ENCODE measurements at places on chromosomes 1 and 21.

DNA sequence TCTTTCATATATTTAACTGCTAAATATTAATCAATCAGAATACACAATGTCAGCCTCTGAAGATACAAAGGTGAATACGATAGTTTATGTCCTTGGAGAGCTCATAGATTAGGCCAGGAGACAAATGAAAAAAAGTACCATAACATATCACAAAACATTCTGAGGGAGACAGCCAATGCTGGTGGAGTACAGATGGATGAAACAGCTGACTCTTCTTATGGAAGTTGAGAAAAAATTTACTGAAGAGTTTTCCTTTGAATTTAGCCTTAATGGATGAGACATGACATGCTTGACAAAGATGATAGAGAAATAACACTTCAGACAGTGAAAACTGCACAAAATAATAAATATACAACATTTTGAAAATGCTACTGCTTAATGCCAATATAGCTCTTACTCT, 193.5 kb downstream of the PDE4B start:
- DNase-seq, result no peak

DNA sequence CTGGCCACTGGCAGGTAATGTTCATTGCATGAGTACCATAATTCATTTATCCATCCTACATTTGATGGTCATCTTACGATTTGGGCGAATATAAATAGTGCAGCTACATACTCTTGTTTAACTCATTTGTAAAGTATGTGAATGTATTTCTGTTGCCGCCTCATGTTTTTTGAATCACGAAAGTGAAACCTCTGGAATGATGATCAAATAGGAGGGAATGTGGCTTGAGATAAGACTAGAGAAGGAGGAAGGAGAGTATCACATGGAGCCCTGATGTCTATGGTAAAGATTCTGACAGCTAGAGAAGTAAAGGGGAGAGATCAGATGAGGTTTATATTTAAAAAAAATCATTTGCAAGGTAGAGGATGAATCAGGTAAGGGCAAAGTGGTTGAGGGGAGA, 8.0 kb downstream of the MRPS14 start:
- no peak for DNase-seq

DNA sequence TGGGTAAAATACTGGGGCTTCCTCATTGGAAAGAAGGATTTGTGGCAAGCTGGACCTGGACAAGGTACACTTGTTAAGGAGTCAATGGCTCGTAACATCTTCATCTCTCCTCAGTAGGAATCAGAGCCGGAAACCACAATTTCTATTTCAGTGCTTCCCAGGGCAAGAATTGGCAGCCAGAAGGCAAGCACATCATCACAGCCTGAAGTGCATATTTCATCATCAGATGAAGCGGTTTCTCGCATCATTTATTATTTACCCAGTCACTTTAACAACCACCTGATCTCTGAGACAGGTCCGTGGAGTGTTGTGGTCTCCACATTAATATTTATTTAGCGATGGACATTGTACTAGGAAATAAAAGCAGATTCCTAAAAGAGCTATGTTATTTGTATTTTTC, 55.0 kb downstream of the KCNJ15 start:
- no peak for DNase-seq

- no peak for DNase-seq
Measured at GRCh38 chr1:53068314-53069099, 6.5 kb downstream of the PODN start.

DNA sequence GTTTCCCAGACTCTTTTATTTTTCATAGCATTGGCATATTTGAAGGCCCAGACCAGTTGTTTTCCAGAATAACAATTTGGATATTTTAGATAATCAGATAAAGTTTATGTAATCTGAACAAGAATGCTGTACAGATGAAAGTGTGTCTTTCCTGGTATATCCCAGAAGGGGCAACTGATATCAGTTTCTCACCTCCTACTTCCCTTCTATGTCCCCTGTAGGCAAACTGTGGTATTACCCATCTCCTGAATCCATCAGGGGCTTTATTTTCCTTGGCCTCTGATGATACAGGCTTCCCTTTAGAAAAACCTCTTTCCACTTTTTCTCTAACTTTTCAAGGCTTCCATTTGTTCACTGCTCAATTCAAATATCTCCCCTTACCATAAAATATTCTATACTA, 87.5 kb upstream of the RGS1 start:
- DNase-seq, result no peak

GRCh38 chr1:190739926-190740325, 262.3 kb upstream of the BRINP3 start:
- no peak for DNase-seq

DNA sequence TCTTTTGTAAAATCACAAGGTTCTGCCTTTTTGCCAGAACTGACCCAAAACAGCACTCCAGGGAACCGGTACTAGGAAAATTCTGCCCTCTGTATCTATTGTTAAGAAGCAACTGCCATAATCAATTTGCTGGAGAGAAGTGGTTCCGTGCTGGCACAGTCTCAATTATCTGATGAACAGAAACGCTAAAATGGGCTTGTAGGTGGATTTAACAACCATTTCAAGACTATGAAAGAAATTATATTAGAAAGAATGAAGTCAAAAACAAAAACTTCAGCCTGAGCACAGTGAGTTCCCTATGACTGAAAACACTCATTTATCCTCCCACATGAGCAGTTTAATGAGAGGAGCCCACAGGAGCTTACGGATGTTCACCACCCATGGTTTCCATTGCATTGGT, 4.4 kb downstream of the JAM2 start:
- no peak for DNase-seq

DNA sequence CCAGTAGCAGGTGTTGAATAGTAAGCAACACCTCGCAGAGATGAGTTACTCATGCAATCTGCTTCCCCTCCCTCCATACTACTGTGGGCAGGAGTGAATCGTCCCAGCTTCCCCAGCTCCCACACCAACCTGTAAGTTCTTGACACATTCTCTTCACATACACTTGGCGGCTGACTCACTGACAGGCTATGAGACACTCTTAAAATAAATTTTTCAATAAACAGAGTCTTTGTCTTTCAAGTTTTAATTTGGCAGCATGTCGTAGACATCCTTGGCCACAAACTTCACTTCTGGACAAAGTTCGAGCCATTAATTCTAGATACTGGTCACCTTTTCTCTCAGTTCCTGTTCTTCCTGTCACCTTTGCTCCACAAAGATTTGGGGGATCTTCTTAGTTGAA, 290.7 kb downstream of the TM2D1 start:
- DNase-seq, result no peak

DNA sequence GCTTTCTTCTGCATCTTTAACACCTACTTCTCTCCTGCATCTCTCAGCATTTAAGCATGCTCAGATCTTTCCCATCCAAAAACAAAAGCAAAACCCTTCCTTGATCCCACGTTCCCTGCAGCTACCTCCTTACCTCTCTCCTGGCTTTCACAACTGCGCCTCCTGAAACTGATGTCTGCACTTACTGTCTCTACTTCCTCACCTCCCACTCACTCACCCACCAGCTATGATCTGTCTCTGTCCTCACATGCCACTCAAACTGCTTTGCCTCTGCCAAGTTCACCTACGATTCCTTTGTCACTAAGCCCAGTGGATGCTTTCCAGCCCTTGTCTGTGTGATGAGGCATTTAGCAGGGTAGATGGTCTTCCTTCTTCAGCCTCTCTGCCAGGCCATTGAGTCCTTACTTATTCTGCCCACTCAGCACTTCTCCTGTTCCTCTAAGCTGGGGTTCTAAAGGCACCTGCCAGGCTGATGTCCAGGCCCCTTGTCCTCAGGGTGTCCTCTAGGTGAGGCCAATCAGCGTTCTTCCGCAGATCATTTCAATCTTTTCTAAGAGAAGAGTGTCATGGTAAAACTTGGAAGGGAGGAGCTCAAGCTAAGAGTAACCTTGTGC, 10.0 kb upstream of the GJB3 start:
- no peak for DNase-seq

GRCh38 chr1:232786845-232787455, 18.3 kb upstream of the MAP10 start:
- no peak for DNase-seq

- DNase-seq, result no peak
Measured at GRCh38 chr1:41493117-41493536, 8.6 kb upstream of the EDN2 start.

- no peak for DNase-seq
Measured at GRCh38 chr21:30695956-30696355, 22.6 kb downstream of the KRTAP21-3 start.

DNA sequence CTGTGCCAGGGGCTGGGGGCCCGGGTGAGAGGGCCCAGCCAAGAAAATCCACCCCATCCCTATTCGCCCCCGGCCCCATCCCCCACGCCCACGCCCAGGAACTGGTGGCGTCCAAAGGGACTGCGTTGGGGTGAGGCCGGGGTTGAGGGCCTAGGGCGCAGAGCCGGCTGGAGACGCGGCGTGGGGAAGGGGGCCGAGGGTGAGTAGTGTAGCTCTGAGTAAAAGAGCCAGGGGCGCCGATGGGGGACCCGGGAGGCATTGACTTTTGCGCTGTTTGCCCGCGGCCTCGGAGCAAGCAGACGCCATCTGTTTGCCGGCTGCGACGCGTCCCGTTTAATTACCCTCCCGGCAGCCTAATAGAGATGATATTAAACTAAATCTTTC, 3.5 kb upstream of the DMRTA2 start:
- DNase-seq, result no peak

DNA sequence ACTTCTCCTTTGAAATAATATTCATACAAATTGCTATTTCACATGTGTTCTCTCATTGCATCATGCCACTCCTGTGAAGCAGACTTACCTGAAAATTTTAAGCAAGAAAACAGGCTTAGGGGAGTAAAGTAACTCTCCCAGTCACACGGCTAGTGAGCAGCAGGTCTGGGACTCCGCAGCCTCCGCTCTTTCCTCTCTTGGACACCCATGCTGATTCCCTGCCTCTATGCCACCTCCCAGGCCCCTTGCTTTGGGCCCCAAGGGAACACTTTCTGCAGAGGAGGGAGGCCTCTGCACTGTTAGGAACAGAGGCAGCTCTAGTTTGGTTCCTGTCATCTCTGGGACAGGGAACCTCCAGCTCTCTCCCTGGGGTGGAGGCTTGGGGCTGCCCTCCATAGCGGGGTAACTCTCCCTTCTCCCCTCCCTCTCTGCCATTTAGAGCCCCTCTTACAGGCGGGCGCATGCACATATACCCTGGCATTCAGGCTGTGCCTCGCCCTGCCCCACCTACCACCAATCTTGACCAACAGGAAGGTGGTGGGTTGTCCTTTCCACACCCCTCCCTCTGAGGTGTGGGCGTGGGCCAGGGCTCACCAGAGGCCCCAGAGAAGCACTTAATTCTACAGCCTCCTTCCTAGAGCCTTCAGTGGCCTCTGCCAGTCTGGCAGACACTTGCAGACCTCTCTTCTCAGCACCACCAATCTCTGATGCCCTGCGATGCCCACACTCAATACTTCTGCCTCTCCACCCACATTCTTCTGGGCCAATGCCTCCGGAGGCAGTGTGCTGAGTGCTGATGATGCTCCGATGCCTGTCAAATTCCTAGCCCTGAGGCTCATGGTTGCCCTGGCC, at the start of gene RXFP4:
RXFP4 (plus strand) TSS at position 646 of the 852 bp plus-strand sequence; CDS start at position 718, 72 bp downstream.
- no peak for DNase-seq

DNA sequence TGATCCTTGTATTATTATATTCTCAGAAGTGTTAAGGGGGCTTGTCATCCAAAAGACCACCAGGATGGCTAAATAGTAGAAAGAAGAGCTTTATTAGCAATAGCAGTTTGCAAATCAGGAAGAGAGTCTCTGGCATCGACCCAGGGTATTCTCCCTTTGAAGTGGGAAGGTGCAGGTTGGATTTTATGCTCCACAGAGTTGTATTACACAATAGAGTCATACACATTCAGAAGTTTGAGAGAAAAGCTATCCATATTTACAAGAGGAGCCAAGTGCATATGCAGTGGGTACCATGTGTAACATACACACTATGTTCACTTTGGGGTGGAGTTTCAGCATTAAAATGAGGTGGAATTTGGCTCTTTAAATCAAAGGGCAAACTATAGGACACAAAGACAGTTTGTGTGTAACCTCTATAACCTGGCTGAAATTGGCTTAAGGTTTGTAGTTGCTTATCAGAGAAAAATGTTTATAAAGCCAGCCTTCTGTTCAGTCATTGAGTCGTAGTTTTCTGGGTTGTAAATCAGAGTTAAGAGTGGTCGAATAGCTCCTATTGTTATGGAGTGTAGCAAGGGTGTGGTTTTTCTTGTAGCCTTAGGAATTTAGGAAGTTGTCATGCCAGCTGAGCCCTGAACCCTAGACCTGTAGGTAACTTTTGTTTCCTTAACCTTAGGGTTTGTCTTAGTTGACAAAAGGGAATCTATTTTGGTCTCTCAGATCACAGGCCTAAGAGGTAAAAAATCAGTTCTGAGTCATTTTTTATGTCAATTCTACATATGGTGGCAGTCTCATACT, 125.3 kb downstream of the DNM3 start:
- DNase-seq, result no peak

DNA sequence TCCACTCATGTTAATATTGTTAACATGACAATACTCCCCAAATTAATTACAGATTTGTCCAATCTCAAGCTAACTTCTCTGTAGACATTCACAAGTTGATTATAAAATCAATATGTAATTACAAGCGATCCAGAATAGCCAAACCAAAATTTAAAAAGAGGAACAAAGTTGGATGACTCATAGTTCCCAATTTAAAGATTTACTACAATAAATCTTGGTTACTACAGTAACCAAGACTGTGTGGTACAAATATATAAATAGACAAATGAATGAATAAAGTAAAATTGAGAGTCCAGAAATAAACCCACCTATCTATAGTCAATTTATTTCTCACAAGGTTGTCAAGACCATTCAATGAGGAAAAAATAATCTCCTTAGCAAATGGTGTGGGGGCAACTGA, 7.1 kb upstream of the KRTAP10-4 start:
- no peak for DNase-seq

GRCh38 chr1:30446508-30446907, 276.9 kb downstream of the MATN1 start:
- no peak for DNase-seq

- no peak for DNase-seq
Measured at GRCh38 chr1:177249231-177249630, 78.5 kb downstream of the BRINP2 start.

DNA sequence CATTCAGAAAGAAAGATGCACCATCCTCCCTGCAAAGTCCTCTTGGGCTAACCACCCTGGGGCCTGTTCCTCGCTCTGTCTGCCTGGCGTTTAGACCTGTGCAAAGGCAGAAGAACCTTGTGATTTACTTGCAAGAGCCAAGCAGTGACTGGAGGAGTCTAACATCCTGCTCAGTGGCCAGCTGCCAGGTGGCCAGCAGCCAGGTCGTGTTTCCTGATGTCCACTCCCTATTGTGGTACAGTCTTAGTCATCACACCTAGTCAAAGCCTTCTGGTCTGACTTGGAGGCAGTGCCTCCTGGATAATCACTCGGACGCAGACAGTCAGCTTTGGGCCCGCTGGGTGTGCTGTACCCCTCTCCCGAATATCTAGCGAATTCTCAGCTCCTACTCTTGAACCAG, 118.1 kb downstream of the PGBD5 start:
- no peak for DNase-seq

DNA sequence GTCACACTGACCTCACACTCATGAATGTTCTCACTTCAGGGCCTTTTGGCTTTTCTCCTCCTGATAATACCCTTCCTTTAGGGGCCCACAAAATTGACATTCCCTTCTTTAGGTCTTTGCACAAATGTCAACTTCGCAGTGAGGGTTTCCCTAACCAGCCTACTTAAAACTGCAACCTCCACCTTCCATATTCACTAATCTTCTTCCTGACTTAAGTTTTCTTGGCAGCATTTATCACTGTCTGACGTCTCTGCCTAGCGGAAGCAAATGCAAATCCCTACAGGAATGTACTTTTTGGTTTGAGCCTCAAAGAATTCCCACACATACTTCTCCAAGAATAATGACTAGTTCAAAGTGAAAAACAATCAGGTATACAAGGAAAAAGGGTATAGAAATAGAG, 32.8 kb downstream of the INTS7 start:
- DNase-seq, result no peak

GRCh38 chr1:26195805-26196204, 5.4 kb downstream of the CATSPER4 start:
- no peak for DNase-seq

Measured in NCI-H748 treated with DMSO at 0.1 percent for 48 hours (cell line).